Activated naive CD4-positive, alpha-beta T cell treated with Interleukin-2 at 50 U/mL for 16 hours (primary cell): ENCODE measurements at places on chromosomes 7 and 10.

DNA sequence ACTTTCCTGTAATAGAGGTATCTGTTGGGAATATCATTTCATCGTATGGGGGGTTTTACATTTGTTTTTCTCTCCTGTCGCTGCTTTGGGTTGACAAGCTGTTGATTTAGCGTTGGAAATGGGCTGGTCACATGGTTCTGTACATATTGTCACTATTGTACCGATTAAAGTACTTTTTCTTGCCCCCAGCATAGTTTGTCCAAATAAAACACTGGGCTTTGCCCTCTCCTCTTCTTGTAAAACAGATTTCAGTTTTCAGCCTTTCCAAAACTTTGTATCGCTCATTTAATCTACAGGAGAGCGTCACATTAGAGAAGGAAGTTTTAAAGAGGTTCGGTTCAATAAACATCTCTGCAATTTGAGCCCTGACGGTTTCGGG, 4.0 kb downstream of the BMI1 start:
- no peak for DNase-seq

GRCh38 chr10:74063256-74063655, 65.3 kb downstream of the VCL start:
- DNase-seq = no peak

GRCh38 chr10:121138112-121138860, 287.1 kb downstream of the WDR11 start:
- DNase-seq = no peak

GRCh38 chr10:1085258-1085657, 29.1 kb downstream of the WDR37 start:
- no peak for DNase-seq

DNA sequence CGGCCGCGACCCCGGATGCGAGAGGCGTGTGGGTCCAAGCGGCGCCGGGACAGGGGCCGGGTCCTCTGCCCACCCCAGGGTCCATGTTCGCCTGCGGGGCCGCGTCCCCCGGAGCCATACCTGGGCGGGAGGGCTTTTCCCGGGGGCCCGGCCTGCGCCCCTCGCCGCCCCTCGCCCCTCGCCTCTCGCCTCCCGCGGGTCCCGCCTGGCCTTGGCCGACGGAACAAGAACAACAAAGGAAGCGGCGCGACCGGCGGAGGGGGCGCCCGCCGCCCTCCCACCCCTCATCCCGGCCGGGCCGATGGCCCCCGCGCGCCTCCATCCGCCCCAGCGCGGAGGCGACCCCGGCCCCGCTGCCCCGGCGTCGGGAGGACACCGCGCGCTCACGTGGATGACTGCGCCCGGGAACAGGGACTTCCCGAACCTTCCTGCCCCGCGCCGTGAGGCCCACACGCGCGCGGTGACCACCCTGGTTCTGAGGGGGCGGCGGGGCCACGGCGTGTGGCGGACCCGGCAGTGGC, 348.2 kb downstream of the DNAJB6 start:
- no peak for DNase-seq

GRCh38 chr7:63113713-63114285, 884.9 kb upstream of the ZNF722 start:
- no peak for DNase-seq

- DNase-seq = no peak
Observed at GRCh38 chr10:50346942-50347341, 95.6 kb upstream of the ASAH2 start.

DNA sequence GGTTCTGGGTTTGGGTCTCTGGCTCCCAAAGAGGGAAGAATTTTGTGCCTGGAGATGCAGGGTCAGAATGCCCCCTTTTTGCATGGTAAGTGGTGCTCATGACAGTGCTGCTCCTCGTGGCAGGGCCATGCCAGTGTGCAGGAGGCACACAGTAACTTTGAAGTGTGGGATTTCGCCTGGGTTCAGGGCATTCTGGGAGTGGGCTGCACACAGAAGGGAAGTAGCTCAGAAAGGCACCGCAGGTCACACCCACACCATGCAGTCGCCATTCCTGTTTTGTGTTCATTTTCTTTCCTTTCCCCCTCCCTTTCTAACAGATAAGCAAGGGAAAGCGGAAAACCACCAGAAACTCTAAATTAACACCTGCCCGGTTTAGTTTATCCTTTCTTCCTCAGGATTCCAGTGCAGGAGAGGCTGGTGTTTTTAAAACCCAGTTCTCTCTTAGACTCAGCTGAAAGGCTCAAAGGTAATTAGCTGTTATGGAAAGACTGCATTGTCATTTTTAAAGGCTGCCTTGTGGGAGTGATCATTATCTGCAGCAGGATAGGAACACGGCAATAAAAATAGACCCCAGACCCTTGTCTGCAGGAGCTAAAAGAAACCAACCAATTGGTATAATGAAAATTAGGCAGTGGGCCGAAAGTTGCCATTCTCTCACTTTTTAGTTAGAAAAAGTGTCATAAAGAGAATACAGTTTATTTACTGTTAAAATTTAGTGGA, 50.2 kb downstream of the EEPD1 start:
- DNase-seq = no peak

DNA sequence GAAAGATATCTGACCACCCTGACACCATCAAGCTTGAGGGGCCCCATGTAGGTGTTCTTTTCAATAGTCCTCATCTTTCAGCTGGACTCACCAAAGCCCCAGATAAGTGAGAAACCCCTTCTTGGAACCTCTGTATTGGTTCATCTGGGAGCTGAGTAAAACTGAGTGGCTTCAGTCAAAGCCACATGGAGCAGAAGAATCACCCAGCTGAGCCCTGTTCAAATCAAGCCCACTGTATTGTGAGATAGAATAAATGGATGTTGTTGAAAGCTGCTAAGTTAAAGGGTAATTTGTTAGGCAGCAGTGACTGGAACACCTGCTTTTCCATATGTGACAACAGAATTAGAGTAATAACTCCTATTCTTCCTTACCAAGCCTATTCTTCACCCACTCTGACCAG, 64.8 kb upstream of the SDK1 start:
- DNase-seq = no peak

- no peak for DNase-seq
Observed at GRCh38 chr7:38585572-38586354, 45.4 kb downstream of the AMPH start.

DNA sequence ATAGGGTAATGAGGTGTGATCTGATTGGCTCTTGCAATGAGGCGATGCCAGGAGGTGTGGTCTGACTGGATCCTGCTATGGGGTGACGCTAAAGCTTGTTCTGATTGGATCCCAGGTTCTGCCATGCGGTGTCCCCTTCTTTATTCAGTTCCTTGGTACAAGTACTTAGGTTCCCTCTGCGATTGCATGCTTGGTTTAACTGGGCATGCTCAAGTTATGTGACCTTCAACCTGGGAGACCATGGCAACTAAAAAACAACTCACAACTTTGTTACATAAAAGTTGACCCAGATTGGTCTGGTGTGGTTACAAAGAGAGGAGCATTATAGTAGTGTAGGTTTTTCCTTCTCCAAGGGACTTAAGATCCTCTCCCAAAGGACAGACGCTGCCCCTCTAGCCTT, 49.5 kb upstream of the DNAJC1 start:
- DNase-seq = no peak

DNA sequence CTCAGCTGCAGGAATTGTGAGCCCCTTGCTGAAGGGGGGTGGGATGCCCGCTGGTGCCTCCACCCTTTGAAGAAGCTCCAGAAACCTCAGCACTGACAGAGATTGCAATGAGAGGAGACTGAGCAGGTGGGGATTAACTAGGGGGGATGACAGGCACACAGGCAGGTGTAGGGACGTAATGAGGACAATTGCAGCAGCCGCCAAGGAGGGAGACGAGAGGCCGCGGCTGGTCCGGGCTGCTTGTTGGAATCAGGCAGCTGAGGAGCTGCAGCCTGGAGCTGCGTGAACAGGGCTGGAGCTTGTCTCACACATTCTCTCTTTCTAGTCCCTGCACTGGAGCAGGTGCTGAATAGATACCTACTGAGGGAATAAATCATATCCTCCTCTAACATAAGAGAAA, 122.0 kb upstream of the TCERG1L start:
- DNase-seq = no peak

DNA sequence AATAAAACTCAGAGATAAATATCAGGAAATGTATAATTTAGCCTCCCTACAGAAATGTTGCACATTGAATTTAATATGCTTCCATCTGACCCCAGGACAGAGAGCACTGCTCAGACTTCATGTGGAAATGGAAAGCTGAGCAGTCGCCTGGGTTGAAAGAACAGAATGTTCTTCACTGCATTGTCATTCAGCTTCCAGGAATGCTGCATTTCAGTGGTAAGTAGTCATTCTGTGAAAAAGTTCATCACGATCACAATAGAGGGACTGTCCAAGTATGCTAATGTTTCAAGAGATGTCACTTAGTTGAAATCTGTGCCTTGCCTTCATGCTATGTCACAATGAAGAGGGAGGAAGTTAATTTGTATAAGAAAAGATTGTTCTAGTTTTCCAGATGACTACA, 147.3 kb downstream of the NRCAM start:
- DNase-seq = no peak

DNA sequence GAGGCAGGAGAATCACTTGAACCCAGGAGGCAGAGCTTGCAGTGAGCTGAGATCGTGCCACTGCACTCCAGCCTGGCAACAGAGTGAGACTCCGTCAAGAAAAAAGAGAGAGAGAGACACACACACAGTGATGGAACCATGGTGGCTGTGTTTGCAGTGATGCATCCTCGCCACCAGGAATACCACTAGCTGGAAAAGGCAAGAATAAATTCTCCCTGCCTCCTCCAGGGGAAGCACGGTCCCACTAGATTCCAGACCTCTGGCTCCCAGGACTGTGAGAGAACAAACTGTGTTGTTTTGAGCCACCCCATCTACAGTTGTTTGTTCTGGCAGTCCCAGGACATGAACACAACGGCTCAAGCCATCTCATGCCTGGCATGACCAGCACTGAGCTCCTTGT, 320.3 kb upstream of the FOXK1 start:
- DNase-seq = no peak

- no peak for DNase-seq
Observed at GRCh38 chr7:44727158-44727936, 21.3 kb upstream of the ZMIZ2 start.

- DNase-seq = no peak
Observed at GRCh38 chr10:11014671-11015445, 2.8 kb upstream of the CELF2 start.
